ENCODE measurements at places on chromosomes 2 and 18.

DNA sequence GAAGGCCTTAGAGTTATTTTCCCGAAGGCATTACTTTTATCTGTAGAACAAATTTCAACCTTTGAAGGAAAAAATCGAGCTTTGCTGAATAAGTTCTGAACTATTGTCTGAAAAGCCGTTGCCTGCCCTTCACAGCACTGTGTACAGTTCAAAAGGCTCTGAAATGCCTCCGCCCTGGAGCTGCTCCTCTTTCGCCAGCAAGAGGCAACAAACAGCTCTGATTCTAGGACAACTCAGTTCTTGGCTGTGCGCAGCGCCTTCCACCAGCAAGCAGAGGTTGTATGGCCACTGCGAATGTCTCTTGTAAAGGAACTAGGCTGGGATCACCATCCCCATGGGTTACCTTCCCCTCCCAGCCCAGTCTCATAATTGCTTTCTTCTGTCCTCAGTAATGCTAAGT is 308.5 kb downstream of the GBX2 start:
- DNase-seq = no peak

GRCh38 chr2:128786316-128786715 is 467.6 kb upstream of the HS6ST1 start:
- no peak for DNase-seq

GRCh38 chr2:176637486-176638166 is 368.4 kb downstream of the MTX2 start:
- peak; percentile 67 for DNase-seq

GRCh38 chr18:40613721-40614120 is 1341.3 kb upstream of the PIK3C3 start:
- no peak for DNase-seq

DNA sequence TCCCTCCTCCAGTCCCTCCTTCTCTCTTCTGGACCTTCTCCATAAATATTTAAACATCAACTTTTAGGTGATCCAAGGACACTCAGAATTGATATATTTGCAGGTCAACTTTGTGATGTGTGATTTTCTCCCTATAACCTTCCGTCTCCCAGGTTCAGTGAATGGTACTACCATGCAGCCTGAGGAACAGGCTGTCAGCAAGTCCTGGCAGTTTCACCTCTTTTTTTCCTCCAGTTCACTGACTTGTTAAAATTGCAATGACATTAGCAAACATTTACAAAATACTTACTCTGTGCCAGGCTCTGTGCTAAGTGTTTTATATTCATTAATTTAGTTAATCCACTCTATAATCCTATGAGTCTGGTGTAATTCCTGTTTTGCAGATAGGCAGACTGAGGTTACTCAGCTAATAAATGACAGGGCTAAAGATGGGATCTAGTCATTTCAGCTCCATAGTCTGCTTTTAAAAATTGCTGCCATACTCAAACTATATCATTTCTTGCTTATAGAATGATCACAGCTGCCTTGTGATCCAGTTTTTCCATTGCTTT is 7.9 kb downstream of the SLC3A1 start:
- no peak for DNase-seq

DNA sequence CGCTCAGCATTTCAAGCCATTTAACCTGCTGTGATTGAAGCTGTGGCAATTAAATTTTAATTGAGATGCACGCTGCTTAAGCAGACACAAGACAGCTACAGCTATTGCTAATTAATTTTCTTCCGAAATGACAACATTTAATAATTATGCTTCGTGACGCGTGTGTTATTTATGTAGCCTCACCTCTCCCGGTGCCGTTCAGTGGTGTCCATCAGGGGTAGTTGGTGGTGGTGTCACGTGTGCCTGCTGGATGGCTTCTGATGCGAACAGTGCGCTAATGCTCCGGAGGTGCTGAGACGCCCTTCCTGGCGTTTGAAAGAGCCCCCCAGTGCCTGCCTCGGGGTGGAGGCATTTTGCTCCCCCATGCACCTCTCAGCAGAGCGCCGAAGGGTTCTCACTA is 39.5 kb downstream of the GLI2 start:
- no peak for DNase-seq

GRCh38 chr2:114968748-114969400 is 526.4 kb downstream of the DPP10 start:
- DNase-seq = no peak

DNA sequence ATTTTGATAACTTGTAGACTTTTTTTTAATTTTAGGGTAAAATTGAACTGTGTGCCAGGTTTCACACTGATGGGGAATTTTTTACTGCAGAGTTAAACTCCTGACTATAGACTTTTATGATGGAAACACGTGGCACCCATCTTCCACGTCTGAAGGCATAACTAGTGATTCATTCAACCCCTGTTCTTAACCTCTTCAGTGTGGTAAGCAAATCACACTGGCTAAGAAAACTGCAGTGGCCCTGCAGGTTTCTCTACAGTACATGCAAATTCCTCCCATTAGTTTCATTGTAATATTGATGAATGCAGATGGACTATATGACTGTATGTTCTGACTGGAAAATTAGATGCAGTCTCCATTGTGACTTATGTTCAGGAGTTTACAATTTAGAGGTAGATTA is 47.2 kb downstream of the SMAD4 start:
- DNase-seq = no peak

GRCh38 chr2:11031876-11032275 is 120.1 kb downstream of the KCNF1 start:
- no peak for DNase-seq

DNA sequence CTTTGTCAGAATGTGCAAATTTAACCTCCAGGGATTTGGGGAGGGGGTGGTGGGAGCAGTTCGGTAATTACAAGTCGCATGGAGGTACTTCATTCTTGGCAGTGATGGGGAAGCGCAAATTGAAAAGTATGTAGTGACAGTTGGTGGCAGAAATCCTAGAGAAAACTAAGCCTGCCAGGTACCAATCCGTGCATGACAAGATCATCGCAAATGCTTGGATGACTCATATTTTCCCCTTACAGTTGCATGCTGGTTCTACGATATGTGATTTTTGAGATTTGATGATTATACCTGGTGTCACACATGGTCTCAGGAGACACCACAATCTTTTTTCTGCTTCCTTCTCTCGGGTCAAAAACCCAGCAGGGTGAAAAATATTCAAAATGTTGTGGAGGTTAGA is 479.7 kb upstream of the ID2 start:
- no peak for DNase-seq

- no peak for DNase-seq
Observed at GRCh38 chr2:180227461-180227860, 220.4 kb upstream of the CWC22 start.

DNA sequence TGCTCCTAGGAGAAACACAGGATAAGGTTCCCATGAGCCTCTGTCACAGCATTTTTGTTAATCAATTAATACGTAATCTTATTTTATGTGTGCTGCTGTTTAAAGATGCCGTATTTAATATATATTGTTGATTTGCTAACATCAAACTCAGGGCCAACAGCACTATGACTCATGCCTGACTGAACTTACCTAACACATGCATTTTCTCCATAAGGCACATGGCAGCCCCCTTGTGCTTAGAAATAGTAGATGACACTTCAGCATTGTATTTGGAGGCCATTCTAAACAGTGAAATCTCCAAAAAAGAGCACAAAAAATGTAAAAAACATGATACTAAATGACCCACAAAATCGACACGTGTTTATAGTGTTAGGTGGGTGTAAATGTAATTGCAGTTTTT is 314.8 kb downstream of the MYCN start:
- no peak for DNase-seq

DNA sequence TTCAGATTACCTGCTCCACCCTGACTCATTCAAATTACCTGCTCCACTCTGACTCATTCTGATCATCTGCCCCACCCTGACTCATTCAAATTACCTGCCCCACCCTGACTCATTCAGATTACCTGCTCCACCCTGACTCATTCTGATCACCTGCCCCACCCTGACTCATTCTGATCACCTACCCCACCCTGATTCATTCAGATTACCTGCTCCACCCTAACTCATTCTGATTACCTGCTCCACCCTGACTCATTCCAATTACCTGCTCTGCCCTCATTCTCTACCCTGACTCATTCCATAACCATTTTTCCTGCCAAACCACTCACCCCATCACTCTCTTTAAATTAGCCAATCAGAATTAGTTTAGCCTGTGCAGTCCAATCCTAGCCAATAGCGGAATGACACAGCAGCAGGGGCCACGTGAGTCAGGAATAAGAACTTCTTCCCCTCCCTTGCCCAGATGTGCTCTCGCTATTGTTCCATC is 26.2 kb downstream of the CFAP53 start:
- no peak for DNase-seq

DNA sequence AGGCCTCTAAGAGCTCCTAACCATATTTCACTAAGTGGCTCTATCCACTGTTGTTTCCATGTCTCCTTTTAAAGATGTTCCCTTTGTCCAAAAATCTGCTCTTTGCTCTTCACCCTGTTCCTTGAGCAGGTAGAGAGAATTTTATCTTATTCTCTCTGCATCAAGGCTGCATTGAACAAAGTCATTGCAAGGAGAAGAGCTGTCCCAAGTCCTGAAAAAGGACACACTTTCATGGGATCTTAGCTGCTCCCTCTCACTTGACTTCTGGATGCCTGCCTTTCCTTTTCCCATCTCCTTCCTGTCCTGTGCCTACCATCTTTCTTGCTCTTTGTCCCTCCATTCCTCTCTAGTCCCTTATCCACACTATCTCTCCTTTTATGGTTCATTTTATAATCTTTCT is 235.2 kb upstream of the THSD7B start:
- no peak for DNase-seq

DNA sequence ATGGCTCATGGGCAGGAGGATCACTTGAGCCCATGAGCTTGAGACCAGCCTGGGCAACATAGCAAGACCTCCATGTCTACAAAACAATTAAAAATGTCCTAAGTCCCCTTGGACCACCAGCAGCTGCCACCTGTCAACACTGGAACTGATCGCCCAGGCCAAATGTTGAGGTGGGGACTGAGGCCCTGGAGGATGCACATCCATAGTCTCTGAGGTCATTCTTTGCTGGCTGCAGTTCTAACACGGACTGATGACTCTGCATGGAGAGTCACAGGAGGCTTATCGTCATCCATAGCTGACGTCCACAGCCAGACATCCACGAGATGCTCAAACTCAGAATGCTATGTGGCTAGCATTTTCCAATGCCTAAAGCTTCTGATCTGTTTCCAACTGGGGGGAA is 151.3 kb downstream of the BCL2 start:
- no peak for DNase-seq

- DNase-seq = no peak
Observed at GRCh38 chr18:7590826-7591560, 23.9 kb downstream of the PTPRM start.

DNA sequence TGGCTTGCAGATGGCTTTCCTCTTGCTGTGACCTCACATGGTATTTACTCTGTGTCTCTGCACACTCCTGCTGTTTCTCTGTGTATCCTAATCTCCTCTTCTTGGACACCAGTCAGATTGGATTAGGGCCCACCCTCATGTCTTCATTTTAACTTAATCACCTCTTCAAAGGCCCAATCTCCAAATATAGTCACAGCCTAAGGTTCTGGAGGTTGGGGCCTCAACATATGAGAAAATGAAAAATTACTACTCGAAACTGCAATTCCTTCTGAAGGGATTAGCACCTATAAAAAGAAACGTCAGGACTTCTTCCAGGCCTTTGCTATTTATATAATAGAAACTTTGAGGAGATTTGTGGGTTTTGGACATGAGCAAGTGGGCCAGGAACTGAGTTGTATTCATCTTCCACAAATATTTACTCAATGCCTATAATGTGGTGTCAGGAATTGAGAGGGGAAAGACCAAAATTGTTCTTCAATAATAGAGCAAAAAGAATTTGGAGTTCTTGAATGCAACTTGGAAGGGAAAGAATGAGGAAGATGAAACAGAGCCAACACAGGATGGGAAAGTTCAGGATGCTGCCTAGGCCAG is 270.0 kb upstream of the FN1 start:
- no peak for DNase-seq

- DNase-seq = no peak
Observed at GRCh38 chr2:68715353-68716041, 19.1 kb upstream of the ARHGAP25 start.

DNA sequence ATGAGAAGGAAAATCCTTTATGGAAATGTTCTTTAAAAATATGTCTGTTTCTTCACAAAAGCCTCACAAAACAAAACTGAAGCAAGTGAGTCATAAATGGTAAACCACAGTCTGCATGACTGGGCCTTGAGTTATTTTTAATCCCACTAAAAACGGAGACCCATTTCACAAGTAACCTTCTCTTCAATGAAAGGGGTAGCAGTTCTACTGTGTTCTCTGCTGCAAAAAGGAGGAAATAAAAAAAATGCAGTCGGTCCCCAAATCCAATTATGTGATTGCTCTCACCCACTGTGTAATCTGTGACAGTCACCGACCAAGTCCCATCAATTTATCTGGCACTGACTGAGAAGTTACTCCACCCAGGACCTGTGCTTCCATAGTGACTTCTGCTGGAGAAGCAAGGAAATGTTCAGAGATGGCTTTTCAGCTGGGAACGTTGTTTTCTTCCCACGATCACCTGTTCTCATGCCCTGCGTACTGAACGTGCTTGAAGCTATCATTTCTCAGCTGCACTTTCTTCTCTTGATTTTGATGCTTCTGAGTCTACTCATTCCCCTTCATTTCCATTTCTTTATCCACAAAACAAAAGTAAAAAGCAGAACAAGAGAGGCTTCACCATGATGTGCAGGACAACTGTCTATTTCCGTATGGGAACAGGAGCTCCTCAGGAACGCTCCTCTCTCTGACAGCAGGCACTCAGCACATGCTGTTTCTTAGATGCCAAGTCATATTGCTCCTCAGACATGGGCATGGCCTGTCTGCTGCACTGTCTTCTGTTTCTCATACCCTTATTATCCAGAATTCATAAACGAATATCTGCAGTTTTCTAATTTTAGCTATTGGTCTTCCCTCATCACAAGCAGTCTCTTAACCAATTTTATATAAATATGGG is 80.0 kb upstream of the TMEM200C start:
- no peak for DNase-seq

GRCh38 chr18:58255701-58256311 is 211.8 kb downstream of the NEDD4L start:
- no peak for DNase-seq

GRCh38 chr2:121490584-121491133 is 40.0 kb upstream of the RNU4ATAC start:
- DNase-seq = no peak

DNA sequence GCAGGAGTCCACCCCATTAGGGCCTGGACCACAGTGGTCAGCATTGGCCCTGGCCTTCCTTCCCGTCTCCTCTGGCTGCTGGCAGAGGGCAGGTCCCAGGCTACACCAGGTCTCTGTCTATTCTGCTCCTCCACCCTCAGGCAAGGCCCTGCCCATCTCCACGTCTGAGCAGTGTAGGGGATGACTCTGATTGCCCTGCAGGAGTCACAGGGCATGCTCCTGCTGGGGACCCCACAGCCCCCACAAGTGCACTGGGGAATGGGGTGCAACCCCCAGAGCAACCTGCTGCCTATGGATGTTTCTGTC is 40.0 kb downstream of the STK25 start:
- DNase-seq = no peak

All from posterior cingulate gyrus (tissue), 11 donors.